ENCODE measurements at places on chromosomes 11 and 22. TPM values are rescaled to one million over a fixed set of nuclear protein-coding genes. Genes with fewer than 3 reads are reported as not detected.

CEP126 gene
- 8.3 TPM for total RNA-seq

LRRC75B gene
- total RNA-seq, result 9.3 TPM

OR51B2 gene
- not detected for total RNA-seq

MADD gene
- 32.4 TPM for total RNA-seq

SHISAL1 gene
- 12.7 TPM for total RNA-seq

C11orf16 gene
- total RNA-seq, result not detected
